ENCODE measurements at places on chromosomes 2 and 18.
A peak's percentile ranks its signal among the peaks of the same experiment; 100 is the strongest.

DNA sequence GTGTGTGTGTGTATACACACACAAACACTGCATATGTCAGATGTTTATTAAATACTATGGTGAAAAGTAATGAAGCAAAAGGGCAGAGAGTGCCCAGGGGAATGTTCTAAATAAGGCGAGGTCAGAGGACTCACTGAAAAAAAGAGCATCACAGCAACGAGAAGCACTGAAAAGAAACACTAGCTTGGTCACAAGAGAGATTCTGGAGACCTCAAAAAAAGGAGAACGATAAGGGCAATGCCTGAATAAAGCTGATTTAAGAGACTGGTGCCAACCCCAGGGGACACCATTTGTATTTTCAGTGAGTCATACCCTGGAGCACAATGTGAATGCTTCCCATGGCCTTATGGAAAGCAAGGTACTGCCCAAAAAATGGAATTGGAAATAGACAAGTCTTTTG, 14.5 kb downstream of the SLC40A1 start:
- no peak for DNase-seq

DNA sequence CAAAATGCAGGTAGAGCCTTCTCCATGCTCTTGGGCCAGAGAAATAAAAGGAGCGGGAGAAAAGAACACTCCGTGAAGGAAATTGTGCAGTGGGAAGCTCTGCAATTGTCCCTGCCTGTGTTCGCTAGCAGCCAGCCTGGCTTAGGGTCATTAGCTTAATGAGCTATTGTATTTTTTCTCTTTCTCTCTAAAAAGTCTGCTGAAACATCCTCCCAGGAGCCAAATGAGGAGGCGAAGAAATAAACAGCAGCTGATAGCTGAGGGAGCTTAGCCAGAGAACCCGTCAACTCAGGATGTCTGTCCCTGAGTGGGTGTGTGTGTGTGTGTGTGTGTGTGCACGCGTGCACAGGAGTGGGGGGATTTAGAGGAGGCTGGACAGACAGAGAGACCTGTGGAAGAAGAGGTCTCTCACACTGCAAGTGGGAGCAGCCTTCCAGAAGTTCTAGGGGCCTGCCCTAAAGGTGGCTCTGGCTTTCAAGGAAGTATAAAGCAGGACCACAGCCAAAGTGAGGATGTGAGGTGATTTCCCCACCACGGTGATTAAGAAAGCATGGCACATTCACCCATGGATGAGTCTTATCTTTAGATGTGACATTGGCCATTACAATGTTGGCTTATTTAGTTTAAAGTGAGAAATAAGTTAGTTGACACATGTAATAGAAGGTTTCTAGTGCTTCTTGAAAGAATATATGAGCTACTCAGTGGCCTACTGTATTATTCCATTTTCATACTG, 690.4 kb downstream of the RNF144A start:
- no peak for DNase-seq

GRCh38 chr2:15337996-15338666, 223.0 kb downstream of the NBAS start:
- DNase-seq: no peak

- no peak for DNase-seq
Measured at GRCh38 chr2:862731-863466, 87.8 kb upstream of the SNTG2 start.

DNA sequence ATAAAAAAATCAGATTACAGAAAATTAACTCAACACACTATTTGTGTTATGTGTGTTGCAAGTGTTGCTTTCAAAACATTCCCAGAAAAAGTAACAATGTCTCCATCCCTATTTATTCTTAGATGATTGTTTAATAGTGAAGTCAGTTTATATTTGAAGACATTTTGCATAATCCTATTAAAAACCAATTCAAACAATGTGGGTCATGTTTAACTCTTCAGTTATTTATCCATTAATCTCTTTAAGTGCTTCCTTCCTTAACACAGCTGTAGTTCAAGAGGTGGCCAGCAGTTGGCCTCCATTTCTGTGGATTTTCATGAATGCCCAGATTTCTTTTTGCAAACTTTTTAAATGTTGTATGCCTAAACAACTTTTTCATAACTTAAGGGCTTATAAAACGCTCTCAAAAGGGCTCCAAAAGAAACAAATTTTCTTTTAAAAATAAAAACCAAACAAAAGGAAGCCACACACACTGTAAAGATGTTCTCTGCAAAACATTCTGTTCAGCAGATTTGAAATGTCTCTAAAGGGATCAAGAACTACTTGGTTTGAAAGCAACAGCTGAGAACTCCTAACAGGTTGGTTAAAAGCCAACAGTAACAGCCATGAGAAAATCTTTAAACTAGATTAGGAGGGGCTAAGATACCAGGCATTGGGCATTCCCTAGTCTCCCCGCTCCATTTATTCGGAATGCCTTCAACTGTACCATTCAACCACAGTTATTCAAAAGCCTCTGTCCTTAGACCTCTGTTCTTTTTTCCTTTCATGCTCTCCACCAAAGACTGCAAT, 71.5 kb downstream of the THADA start:
- no peak for DNase-seq

DNA sequence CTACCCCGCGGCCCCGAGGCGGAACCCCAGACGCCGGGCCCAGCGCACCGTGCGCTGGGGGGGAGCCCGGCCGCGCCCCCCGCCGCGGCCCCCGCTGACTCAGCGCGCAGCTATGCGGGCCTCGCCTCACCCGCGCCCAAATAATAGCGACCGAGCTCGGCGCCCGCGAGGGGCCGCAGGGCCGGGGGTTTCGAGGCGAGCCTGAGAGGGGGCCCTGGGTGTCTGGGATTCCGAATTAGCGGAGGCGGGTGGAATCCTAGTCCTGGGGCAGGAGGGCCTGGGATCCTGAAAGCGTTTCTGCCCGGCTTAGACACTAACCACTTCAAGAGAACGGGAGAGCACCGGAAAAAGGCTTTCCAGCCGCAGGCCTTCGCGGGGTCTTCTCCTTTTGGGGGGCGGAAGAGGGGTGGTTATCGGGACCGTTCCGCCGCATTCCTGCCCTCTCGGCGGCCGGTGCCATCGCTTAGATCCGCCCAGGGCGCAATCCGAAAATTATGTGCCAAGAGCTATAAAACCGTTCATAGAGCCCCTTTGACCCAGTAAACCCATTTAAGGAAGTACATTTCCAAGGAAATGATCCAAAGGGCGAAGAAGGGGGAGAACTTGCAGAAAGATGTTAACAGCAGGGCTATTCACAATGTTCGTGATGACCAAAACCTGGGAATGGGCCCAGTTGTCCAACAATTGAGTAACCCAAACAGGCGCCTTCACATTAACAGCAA, 681 bp upstream of the ROCK2 start:
- DNase-seq: peak; percentile 51

DNA sequence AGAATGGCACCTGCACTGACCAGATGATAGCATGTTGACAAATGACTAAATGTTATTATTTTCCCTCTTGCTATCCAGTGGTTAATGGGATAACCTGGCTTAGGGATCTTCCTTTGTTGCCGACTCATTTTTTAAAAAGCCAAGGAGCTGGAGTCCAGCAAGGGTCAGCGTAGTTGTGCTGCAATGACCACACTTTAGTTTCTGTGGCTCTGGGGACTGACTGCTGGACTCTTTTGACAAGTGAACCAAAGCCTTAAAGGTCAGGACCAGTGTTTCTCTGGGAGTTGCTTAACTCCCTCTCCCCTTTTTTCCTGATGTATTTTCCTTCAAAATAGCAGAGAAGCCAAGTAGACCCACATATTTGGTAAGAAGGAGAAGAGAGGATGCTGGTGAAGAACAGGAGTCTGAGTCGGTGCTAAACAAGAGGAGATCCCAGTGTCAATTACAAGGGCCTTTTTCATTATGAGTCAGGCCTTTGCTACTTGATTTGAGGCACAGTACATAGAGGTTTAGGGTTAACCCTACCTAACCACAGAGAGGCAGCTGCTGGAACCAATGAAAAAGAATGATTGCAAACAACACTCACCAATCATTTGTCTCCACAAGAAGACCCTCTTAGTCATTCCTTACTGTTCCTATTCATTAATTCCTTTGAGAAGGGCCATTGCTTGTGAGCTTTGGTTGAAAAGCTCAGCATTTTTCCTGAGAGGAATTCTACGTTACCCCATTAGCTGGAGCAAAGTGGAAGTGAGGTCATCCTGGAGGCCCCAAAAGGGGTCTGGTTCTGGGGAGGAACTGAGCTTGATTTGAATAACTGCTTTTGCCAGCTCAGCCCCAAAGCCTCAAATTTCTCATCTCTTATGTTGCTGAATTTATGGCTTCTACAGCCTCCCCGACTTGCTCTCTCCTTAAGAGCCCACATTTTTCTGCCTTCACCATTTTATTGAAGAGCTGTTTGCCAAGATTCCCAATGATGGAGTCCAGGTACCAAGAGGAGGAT, 137.6 kb upstream of the HNMT start:
- no peak for DNase-seq

DNA sequence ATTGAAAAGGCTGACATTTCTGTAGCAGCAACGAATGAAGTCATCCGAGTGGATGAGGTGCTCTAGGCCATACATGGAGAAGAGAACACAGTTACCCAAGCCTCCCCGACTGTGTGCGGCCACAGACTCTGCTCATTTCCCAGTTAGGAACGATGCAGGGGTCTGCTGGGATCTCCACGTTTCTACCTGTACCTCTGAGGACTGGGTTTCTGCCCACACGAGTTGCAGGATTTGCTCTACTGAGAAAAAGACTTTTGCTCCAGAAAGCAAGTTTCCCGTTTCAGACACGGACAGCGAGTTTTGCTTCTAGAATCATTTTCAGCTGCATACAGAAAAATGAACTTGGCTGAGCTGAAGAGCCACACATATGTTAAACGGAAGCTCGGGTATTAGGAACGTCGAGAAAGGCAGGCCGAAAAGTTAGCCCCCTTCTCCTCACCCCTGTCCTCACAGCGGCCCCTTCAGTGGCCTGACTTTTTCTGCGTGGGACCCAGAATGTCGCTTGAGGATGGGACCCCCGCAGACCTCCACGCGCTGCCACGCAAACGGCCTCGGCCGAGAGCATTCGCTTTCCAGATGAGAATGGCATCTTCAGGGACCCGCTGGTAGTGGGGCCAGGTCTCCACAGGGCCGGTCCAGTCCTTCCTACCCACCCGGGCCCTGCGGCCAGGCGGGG, 582 bp upstream of the RAB31 start:
- no peak for DNase-seq

DNA sequence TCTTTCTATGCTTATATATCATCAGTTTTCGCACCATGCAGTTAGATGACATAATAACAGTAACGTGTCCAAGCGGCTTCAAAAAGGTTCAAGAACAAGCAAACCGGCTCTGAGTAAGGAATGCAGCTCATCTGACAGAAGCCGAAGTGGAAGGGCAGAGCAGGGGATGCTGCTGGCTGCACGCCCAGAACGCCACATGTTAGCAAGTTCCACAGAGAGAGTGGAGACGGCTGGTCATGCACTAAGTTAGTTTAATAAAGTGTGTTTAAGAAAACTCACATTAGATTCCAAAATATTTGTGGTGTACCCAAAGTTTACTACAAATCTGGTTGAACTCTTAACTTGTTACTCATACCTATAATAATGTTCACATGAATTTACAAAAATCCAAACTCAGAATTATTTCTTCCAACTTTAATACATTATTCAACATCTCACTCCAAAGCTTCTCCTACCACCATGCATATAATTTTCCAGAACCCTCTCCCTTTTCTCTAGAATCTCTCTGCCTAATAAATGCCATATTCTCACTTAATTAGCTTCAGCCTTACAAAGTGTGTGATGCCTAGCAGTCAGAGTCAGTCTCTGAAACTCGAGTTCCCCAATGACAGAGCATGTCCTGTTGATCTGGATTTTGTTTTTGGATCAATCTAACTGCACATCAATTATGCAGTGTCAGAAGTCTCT, 170.0 kb downstream of the DNAH7 start:
- peak; percentile 100 for DNase-seq

GRCh38 chr2:38529208-38529607, 73.5 kb downstream of the HNRNPLL start:
- DNase-seq: no peak

DNA sequence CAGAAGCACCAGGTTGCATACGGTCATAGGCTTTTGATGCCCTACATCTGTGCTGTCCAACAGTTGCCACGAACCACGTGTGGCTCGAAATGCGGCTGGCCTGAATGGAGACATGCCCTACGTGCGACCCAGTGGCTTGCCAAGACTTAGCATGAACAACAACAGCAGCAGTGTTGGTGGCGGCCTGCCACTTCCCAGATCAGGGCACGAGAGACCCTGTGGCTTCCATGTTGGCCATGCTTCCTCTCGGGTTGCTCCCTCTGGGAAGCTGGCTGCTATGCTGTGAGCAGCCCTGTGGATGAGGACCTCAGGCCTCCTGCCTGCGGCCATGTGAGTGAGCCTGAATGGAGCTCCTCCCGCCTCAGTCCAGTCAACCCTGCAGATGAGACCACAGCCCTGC, 212.3 kb downstream of the HDAC4 start:
- DNase-seq: no peak

GRCh38 chr2:220619525-220620220, 952.4 kb downstream of the EPHA4 start:
- DNase-seq: peak; percentile 80

- DNase-seq: no peak
Measured at GRCh38 chr2:101311696-101312017, 3.2 kb upstream of the RNF149 start.

DNA sequence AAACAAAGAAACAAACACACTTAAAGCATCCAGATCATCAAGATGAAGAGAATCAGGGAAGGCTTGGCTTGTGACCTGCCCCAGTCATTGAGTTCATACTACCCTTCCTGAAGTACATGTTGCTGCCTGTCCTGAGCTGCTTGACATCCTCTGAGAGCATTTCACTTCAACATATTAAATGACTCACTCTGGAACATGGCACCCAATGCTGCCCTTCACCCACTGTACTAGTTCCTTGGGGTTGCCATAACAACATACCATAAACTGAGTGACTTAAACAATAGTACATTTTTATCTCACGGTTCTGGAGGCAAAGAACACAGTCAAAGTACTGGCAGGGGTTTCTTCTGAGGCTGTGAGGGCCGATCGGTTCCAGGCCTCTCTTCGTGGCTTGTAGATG, 371.3 kb downstream of the RNF144A start:
- DNase-seq: no peak

DNA sequence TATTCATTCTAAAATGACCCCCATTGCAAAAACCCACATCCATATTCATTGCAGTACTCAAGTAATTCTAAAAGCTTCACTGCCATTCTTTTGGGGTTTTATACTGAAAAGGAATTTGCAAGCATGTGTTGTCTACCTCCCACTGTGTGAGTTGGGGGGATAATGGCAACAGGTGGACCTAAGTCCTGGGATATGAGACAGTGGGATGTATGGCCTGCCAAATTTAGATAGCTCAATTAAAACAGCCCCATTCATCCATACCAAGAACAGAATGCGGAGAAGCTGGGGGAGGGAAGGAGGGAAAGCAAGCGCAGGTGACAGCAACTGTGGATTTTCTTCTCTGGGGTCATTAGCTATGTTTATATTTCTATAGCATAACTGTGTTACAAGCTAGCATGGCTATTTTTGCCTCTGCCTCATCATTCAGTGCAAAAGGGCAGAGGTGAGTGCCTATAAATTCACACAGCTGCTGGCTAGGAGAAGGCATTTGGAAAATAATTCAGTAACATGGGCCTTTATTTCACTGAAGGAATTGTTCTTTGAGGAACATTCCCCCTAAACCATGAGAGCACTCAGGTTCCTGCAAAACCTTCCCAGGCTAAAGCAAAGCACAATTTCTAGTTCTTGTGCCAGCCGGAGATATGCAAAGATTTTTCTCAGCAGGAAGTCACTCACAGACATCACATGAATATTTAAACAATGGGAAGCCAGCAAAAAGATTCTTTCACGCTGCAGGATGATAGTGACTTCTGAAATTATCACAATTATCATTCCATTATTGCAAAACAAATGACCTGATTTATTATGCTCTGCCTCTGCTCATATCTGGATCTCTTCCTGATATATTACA, 393.9 kb upstream of the ACVR2A start:
- DNase-seq: no peak

GRCh38 chr2:208253600-208254117, 1.2 kb downstream of the IDH1 start:
- no peak for DNase-seq
